ENCODE measurements at places on chromosomes 2 and 18.

- DNase-seq = no peak
These were observed 166.4 kb downstream of the TMEM247 start for GRCh38 chr2:46645681-46646162.

GRCh38 chr18:23650968-23651927, 11.5 kb downstream of the ANKRD29 start:
- peak; percentile 42 for DNase-seq

GRCh38 chr2:2291500-2292260, 39.4 kb downstream of the MYT1L start:
- peak; percentile 50 for DNase-seq

DNA sequence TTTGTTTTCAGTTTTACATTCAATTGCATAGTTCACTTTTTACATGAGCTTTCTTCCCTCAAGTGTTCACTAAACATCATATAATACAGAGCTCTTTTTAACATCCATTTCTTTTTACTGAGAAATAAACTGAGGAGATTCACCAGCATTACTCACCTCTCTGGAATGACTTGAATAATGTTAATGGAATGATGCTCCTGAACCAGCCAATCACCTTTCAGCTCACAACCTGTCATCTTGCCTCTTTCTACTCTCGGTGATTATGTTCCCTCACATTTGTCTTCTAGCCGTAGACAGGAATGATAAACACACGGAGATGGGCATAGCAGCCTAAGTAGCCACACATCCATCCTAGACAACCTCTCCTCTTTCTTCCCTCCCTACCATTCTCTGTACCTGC, 301.7 kb downstream of the PAX3 start:
- peak; percentile 55 for DNase-seq

- DNase-seq = no peak
These were observed 19.3 kb downstream of the SLC30A3 start for GRCh38 chr2:27243391-27244130.

- peak; percentile 5 for DNase-seq
These were observed 875 bp downstream of the C18orf63 start for GRCh38 chr18:74316257-74317170.
